ENCODE measurements at places on chromosomes 1 and 21.

- DNase-seq: no peak
Measured at GRCh38 chr1:10185759-10186158, 24.6 kb upstream of the KIF1B start.

- DNase-seq: no peak
Measured at GRCh38 chr1:198328458-198329032, 171.7 kb downstream of the NEK7 start.

DNA sequence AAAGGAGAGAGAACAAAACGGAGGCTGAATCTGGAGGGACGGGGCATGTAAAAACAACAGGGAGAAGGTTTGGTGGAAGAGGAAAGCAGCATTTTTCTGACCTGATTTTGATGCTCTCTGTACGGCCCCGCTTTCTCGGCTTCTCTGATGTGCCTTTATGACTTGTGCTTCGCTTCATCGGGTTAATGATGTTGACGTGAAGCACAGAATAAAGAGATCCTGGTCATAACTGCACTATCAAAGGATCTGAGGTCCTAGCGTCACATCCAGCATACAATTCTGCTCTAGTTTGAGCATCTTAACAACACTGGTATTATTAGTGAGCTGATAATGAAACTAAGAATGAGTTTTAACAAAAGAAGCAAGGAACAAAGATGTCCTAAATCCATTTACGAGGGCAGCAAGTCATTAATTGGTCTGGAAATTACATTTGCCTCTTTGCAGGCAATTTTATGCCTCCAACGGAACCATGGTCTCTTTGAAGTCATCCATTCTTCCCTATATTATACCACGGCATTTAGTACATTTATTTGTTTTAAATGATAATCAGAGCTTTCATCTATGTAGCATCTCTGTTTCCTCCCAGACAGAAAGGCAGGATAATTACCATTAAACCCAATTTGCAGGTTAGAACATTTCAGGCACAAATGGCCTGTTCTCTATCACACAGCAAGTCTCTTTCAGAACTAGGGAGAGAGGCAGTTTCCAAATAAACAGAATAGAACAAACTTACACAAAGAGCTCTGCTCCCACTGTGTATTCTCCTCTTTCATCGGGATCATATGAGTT is 45.3 kb upstream of the B3GALNT2 start:
- no peak for DNase-seq

GRCh38 chr1:37020653-37021277 is 13.6 kb downstream of the GRIK3 start:
- no peak for DNase-seq

GRCh38 chr1:37574834-37575480 is 18.2 kb downstream of the DNALI1 start:
- DNase-seq: no peak

DNA sequence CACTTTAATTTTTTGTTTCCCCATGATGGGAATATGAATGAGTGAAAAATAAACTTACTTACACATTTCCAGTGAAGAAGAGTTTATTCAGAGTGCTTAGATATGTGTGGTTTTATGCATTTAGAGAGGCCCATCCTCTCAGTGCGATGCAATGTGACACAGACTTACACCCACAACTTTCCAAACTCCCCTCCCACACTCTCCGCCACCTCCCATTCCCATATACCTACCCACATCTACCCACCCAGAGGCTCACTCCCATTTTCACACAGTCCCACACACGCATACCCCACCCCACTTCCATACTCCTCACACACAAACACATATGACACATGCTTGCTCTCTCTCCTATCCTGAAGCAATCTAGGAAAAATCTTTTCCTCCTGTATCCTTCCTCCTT is 21.9 kb upstream of the KANK4 start:
- DNase-seq: no peak

DNA sequence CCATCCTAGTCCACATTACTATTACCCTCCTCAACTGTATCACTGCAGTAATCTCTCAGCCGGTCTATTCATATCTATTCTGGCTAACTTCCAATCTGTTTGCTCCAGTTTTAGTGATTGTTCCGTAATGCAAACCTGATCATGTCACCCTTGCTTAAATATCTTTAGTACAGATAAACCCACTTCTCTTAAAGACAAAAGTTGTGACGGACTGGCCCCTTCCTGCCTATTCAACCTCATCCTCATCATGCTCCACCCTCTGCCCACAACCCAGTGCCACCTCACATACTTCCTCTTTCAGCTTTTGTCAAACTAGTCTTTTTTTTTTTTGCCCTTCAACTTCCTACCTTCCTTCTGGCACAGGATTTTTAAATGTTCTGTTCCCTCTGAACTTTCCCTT is 2.8 kb upstream of the C1orf162 start:
- no peak for DNase-seq

DNA sequence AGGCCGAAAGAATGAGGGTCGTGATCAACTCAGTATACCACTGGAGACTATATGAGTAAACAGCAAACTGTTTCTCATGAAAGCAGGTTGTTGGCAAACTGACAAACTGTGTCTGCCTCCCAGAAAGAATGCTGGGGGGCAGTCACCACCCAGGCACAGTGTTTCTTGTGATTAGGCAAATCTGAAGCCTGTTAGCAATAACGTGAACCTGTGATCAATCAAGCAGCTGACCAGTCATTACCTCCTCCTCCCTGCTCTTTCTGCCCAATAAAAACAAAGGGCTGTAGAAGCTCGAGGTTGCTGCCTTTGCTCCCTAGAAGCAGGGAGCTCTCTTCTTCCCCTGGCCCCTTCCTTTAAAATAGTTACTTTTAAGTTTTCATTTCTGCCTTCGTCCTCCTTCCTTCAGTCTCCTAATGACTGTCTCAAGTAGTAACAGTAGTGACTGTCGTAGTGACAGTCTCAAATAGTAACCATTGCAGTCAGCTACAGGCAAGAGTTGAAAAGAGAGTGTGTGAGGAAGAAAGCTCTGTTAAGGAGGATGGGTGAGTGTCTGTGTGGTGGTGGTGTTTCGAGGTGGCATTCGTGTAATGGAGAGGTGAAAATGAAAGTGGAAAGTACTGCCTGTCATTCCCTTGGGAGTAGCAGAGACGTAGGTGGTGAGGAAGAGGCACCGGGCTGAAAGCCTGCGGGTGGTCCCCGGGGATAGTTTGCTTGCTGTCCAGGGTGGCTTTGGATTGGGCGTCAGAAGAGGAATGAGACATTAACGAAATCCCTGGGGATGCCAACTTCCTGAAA is 14.5 kb downstream of the HHAT start:
- no peak for DNase-seq

- DNase-seq: no peak
Measured at GRCh38 chr21:33112681-33113080, 42.7 kb downstream of the OLIG1 start.

DNA sequence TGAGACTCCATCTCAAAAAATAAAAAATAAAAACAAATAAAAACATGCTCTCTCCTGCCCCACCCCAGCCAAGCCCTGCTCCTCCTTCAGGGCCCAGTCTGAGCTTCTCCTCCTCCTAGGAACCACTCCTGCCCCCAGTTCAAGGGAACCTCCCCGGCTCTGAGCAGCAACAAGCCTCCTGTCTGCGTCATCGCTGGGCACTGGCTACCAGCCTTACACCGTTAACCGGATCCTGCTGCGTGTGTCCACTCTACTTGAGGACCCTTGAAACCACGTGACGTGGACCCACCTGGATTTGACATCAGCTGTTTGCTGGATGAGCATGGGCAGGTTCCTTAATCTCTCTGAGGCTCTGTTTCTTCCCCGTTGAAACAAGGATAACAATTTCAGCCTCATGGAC is 1.6 kb upstream of the TAS1R2 start:
- DNase-seq: no peak

DNA sequence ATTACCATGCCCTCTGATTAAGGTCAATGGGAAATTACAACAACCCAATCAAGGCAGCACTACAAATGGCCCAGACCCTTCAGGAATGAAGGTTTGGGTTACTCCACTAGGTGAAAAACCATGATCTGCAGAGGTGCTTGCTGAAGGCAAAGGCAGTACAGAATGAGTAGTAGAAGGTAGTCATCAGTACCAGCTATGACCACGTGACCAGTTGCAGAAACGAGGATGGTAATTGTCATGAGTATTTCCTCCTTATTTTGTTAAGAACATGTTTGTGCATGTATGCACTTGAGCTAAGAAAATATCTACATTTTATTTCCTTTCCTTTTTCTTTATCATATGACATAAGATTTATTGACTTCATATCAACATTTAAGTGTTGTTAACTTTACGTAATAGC is 607.1 kb downstream of the KCNT2 start:
- no peak for DNase-seq

DNA sequence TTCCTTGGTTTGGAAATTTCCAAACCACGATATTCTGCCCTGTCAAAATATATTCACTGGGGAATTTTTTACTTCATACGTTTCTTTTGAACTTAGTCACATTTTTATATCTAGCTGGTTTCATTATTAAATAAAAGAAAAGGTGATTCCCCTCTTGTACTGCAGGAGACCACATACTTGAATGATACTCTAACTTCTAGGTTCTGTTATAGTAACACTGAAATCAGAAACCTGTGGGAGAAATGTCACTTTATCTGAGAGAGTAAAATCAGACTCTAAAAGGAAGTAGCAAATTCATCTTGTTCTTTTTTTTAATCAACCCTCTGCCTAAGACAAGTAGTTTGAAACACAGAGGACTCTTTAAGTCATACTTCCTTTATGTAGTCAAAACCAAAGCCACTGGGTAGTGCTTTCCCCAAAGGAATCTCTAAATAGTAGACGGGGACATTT is 34.4 kb downstream of the MRPL39 start:
- DNase-seq: no peak

DNA sequence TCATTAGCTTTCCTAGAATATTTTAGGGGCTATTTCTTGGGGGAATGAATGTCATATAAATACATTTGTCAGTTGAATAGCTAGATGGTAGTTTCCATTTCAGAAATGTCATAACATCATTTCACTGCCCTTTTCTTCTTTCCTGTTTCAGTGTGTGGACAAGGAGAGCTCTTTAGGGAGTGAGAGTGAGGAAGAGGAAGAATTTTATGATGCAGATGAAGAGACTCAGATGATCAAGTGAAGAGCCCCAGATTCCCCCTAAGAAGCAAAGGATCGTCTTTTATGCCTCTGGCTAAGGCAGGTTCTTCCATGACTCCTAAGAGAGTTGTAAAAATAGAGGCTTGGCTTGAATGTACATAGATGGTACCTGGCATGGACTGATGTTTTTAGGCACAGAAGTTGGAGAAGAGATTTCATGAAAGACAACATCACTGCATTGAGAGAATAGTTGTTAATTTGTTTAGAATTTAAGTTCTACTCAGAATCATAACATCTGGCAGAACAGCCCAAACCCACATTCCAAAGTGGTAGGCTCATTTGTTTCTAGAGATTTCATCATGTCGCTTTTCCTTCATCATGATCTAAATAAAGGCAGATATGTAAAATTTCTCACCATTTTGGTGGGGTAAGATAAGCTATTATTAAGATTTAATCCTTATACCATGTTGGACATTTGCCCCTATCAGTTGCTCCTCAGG is 44.2 kb upstream of the MAB21L3 start:
- DNase-seq: no peak

- DNase-seq: no peak
Measured at GRCh38 chr1:95584315-95584714, 350.3 kb downstream of the RWDD3 start.

GRCh38 chr21:36237441-36237840 is 80.8 kb downstream of the DOP1B start:
- DNase-seq: no peak

- DNase-seq: no peak
Measured at GRCh38 chr1:59967141-59967697, 40.6 kb upstream of the CYP2J2 start.

DNA sequence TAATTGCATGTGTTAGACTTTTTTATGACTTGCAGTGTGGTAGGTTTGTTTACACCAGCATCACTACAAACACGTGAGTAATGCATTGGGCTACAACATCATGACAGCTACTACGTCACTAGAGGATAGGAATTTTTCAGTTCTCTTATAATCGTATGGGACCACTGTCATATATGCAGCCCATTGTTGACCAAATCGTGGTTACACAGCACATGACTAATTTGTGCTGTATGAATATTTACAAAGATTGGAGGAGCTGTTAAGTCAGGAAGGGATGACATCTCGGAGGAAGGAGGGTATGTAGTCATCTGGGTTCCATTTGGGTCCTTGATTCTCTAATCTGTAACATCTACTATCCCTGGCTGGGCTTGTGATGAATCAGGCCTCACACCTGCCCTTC is 270.9 kb downstream of the TNR start:
- no peak for DNase-seq

- DNase-seq: no peak
Measured at GRCh38 chr1:178533121-178533946, 20.4 kb downstream of the TEX35 start.

GRCh38 chr21:42095581-42095980 is 24.5 kb downstream of the UMODL1 start:
- no peak for DNase-seq

DNA sequence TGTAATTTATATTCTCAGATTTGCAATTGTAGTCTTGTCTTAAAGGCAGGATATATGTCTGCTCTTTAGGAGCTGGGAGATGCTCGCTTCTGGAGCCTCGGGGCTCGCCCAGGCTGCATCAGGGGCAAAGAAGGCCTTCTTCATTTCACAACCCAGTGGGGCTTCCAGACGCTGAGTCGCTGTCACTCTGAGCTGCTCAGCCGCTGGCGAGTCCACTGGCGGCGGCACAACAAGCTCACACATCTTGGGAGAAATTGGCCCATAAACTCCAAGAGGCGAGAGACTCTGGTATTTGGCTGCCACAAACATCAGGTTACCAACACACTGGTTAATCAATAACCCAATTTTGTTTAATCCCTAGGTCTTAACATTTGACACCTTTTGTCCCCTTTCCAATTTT is 216.6 kb downstream of the ATG4C start:
- no peak for DNase-seq

GRCh38 chr1:1020000-1020404 is at the start of gene AGRN:
AGRN (plus strand) TSS chr1:1020120; CDS start chr1:1020173, 53 bp downstream.
- no peak for DNase-seq

- no peak for DNase-seq
Measured at GRCh38 chr1:169120066-169120465, 13.6 kb downstream of the ATP1B1 start.

DNA sequence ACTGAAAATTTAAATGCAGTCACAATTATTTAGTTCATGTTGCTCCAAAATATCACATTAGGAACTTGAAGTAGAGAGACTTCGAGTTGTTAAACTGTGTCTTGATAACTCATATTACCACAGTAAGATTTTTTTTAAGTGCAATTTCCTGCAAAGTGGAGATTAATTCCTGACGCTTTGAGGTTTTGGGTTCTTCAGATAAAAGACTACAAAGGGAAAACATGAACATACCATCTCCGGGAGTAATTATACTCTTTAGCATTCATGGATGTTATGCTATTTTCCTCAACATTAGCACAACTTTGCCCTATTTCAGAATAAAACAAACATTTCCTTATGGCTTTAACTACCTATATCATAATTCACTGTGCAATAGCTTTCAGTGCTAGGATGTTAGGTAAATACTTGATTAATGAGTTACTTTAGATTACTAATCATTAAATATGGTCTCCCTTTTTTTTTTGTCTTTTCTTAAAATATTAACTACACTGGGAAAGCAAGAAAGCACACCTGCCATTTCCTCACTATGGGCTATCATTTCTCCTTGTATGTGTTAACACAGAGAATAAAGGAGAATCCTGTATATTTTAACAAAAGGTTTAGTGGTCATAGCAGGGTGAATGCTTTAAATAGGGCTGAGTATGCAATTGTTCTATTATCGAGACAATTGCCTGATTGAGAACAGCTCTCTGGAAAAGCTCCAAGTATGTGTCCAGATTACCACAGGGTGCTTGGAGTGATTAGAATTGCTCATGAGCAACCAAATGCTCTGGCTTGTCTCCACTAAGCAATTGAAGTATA is 252.5 kb upstream of the C1orf105 start:
- no peak for DNase-seq
